CD4-positive, alpha-beta T cell treated with Interleukin-12 subunit alpha and Interleukin-12 subunit beta, for 1 hour (primary cell): ENCODE measurements at places on chromosomes 16 and 17.

GRCh38 chr17:27512031-27512430, 55.8 kb downstream of the KSR1 start:
- no peak for DNase-seq

DNA sequence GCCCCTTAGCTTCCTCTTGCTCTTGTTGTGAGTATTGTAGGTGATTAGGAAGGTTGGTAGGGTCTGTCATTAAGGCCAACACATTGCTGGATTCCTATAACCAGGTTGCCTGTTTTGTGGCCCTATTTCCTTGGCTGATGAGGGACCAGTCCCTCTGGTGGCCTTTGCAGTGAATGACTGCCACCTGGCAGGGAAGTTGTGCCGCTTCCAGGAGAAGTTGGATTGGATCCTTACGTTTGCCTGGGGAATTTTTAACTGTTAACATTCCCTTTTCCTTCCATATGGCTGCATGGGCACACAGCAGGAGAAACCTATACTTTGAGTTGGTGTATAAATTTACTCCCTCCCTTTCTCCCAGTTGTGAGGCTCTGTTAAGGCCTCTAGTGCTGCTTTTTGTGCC, 32.4 kb downstream of the LCMT1 start:
- DNase-seq, result no peak

GRCh38 chr16:2460391-2460713, 443 bp downstream of the TEDC2 start:
- no peak for DNase-seq

DNA sequence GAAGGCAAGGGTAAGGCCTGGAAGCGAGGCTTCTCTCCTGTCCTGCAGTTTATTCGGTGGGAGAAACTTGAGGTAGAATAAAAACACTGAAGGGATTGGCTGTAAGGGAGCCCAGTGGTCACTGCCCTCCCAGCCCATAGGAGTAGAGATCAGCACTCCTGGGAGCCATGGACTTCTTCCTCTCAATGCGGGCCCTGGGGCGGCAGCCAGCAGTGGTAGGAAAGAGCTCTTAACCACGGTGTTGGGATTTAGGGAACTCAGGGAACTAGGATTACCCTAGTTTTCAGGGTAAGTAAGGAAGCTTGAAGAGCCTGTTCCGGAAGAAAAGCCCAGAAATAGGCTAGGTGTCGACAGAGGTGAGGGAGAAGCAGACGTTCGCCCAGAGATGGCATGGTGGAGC, 23.8 kb upstream of the NAGLU start:
- DNase-seq, result no peak

GRCh38 chr17:55555772-55556171, 44.5 kb upstream of the SMIM36 start:
- DNase-seq, result no peak

DNA sequence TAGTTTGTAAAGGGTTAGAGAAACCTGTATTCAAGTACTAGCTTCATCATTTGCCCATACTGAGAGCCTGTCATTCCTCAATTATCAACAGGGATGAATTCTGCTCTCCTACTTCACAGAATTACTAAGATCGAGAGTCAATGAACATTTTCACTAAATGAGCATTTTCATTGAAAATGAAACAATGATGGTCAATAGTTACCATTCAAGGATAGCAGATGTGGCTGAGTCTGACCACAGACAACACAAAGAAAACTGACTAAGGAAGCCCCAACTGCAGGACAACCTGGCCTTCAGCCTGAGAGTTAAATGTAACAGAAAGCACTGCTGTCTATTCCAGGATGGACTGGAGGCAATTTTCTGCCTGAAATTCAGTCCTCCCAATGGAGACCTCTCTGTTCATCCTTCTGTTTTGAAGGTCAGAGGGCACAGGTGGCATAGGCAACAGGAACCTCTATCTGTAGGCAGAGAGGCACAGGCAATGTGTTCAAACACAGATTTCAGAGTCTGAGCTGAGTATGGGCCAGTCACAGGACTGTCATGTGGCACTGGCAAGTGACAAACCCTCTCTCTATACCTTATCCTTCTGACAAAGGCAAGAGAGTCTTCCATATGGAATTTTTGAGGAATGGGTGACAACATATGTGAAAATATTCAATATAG, 19.5 kb downstream of the TRAF4 start:
- DNase-seq, result no peak

DNA sequence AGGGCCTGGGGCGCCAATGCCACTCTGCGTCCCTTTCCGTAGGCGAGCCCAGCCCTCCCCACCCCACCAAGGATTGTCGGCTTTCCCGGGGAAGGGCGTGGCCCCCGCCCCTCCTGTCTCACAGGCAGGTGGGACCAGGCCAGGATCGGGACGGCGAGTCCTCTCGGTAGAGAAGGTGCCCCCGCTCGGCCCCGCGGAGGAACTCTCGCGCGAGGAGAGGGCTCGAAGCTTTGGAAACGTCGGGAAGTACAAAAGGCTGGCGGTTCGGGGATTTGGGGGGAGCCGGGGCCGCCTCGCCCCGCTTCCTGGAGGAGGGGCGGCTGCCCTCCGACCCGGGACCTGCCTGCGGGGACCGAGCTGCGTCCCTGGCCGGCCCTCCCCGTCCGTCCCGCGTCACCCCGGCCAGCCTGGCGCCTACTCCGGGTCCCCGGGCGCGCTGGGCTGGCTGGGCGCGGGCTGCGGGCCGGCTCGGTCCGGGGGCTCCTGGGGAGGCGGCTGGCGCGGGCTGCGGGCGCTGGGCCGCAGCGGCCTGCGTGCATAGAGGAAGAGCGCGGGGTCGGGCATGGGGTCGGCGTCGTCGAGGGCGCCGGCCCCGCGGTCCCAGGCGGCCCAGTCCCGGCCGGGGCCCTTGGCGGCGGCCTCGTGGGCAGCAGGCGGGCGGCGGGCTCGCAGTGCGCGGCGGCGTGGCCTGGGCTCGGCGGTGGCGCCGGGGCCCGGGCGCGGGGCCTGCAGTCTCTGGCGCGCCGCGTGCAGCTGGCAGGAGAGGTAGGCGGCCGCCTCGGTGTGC, 12.6 kb upstream of the CLUH start:
- no peak for DNase-seq

- DNase-seq, result no peak
These were observed 3.9 kb downstream of the PRSS21 start for GRCh38 chr16:2820836-2821486.

GRCh38 chr17:36768394-36768793, 167.0 kb downstream of the MRM1 start:
- no peak for DNase-seq

DNA sequence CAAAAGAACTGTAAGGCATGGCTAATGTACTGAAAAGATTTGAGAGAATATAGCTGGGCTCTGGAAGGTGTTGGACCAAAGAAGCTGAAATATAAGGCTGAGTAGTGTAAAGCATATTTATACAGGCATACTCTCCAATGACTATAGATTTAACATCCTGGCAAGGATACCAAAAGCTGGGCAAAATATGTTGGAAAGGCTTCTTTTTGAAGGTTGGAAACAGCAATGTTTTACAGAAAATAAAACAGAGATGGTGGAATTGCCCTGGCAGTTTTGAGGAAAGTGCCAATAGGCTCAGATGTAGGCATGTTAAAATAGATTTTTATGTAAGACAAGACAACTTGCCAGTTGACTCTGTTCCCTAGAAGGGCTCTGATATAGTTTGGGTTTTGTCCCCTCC, 184.1 kb upstream of the SHISA6 start:
- no peak for DNase-seq

DNA sequence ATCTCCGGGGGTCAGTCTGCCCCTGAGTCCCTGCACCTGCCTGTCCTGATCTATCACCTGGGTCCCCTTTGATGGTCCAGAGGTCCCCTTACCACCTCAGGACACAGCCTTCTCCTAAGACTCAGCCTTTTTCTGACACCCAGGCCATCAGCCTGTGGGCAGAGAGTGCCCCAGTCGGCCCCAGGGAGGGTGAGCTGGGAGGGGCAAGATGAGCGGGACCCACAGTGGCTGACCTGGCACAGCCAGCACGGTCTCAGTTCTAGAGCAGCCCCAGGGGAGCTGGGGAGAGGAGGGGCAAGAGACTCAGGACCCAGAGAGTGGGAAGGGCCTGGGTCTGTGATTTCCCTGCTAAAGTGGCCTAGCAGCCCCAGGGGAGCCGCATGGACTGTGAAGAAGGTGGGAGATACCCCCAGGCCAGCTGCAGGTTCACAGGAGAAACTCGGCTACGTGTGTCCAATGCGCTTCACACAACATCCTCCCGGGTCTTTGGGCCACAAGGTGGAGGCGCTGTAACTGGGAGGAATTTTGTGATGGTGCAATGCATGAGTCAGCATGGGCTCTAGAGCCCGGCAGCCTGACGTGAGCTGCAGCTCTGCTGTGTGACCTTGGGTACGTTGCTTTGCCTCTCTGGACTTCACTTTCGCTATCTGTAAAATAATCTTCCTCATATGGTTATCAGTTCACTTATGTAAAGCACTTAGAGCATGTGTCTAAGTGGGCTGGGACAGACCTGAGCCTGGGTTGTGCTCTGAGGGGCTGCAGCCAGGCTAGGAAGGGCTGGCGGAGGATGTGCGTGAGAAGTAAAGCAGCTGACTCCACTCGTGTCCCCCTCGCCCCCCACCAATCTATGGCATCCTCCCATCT, 67.2 kb upstream of the LHX1 start:
- DNase-seq, result no peak

DNA sequence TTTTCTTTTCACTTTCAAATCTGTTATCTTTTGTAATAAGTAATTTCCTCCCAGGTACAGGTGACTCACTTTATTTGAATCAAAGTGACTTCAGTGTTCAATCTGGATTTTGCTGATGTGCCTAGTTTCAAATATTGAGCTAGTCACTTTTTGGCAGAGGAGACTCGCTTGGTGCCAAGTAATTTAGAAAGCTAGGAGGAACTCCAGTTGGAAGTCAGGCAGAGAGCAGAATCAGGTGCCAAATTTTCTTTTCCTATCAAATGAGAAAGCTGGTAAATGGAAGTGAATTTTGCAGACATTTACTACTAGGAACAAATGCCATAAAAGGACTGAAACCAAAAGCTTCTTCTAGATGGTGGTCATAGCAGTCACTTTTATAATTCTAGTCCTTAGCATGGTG, 656.0 kb upstream of the KIF2B start:
- DNase-seq, result no peak

- no peak for DNase-seq
These were observed 112.3 kb upstream of the CLEC3A start for GRCh38 chr16:77910021-77910420.

DNA sequence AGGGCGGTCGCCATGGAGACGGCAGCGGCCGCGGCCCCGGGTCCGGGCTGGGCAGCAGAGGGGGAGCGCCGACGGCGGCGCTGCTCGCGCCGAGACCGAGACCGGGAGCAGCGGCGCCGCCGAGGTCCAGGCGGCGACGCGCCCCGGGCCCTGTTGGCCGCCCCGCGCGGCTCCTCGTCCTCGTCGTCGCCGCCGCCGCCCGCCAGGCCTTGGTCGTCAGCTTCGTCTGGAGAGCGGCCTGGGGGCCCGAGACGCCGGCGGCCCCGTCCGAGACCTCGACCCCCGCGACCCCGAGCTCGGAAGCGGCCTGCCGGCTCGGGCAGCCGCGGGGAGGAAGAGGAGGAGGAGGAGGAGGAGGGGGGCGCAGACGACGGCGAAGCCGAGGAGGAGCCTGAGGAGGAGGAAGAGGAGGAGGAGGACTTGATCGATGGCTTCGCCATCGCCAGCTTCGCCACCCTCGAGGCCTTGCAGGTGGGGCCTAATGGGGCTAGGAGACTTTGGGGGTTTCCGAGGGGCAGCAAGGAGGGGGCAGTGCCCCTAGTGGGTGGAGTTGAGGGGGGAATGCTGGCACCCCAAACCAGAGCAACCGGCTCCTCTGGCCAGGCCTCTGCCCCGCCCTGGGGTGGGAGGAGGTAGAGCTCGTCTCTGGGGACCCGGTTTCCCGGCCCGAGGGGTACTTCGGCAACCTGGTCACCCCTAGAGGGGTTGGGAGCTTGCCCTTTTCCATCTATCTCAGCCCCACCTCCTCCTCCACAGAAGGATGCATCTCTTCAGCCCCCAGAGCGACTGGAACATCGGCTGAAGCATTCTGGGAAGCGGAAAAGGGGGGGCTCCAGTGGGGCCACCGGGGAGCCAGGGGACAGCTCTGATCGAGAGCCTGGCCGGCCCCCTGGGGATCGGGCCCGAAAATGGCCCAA, 1.5 kb downstream of the FBRS start:
- peak; percentile 79 for DNase-seq

GRCh38 chr17:76383546-76384221, 725 bp upstream of the SPHK1 start:
- DNase-seq, result peak; percentile 47

- DNase-seq, result no peak
These were observed 1.7 kb upstream of the TAF15 start for GRCh38 chr17:35807371-35808144.

DNA sequence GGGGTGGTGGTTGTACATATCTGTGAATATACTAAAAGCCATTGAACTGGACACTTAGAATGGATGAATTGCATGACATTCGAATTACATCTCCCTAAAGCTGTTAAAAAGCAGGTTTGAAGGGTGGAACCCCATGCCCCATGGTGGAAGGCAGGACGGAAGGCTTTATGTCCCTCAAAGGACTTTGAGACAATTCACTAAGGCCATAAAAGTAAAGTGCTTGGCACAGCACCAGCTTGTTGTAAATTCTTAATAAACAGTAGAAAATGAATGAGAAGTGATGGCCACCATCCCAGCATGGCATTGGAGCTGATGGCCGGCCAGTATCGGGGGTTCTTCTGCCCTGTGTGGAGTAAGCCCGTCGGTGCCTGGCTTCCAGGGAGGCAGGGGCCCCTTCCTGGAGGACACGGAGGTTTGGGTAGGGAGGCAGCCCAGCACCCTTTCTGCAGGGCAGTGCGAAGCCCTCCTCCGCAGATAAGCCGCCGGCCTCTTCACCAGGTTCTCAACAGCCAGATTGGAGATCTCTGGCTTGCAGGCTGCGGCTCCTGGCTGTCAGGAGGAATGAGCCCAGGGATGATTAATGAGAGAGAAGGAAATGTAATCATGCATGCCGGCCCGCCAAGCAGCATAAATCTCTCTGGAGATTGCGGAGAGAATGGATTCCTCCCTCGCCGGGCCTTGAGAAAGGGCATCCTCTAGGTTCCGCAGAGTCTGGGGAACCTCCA, 346.9 kb downstream of the FOXL1 start:
- DNase-seq, result no peak

DNA sequence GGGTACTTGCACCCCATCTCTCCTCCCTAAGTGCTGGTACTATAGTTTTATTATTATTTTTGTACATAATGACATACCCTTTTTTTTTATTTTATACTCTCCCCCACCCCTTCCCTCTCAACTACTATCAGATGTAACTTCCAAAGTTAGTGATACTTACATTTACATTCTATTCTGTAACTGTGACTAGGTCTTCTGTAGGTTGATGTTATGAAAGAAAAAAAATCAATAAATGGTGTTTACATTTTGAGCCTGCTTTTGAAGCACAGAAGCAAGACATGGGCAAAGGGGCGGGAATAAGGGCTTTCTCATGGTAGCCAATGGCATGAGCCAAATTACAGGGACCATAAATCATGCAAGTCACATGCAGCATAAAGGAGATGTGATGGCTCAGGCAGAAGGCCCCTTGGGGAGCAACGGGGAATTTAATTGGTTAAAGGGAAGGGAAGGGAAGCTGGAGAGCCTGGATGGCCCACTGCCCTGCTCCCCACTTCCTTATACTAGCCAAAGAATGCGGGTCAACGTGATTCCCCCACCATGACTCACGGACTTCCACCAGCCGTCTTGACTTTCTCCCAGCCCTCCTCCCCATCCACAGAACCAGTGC, 2.4 kb upstream of the ACSF2 start:
- no peak for DNase-seq

GRCh38 chr16:89131783-89132182, 38.1 kb downstream of the ACSF3 start:
- no peak for DNase-seq
